ENCODE measurements at places on chromosomes 4 and X.
A peak's percentile ranks its signal among the peaks of the same experiment; 100 is the strongest.

DNA sequence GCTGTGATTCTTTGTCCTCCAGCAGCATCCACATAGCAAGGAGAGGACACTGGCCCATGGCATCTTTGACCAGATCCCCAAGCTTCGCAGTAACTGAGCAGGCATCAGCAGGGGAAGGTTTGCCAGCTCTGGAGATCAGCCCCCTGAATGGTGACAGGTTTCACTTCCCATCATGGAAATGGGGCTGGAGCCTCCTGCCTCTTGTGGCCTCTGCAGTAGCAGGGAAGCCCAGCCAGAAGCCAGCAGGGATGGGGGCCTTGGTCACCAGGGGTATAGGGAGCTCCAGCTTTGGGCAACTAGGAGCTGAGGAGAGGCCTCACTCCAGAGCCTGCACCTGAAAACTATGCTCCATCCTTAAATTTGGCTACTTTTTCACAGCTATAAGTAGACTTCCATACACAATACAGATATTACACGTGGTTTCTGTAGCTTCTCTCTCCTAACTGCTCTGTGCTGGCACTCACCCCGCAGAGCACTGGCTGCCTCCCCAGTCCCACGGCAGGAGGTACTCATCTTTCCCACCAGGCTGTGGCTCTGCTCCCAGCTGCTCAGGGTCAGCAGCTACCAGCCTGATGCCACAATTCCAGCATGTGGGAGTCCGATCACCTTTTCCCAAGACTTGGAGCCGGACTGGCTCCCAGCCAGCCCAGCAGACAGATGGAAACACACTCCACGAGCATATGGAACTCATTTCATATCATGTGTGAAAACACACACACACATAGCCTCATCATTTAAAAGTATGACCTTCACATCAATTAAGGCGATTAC, 2.8 kb downstream of the TMEM271 start:
- DNase-seq, result no peak

GRCh38 chr4:64121803-64122202, 287.4 kb downstream of the TECRL start:
- no peak for DNase-seq

GRCh38 chr4:101187841-101188240, 159.5 kb downstream of the PPP3CA start:
- DNase-seq, result no peak

- no peak for DNase-seq
Measured at GRCh38 chr4:37879365-37879764, 11.5 kb upstream of the TBC1D1 start.

DNA sequence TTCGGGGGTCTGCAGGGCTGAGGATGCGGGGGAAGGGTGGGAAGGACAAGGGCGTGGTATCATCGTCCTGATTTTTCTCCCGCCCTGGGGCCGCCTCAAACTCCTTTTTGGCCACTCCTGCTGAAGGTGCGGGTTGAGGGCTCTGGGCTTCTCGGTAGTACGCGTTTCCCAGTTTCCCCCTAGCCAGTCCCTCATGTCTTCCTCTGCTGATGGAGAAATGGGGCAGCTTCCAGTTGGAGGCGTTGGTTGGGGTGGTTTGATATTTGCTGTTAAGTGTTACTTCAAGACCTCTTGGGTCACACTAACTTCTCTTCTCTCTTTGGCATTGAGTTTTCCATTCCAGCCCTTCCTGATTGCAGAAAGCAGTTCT, 482 bp downstream of the GSTCD start:
- peak; percentile 14 for DNase-seq

- no peak for DNase-seq
Measured at GRCh38 chr4:150256841-150257730, 178.8 kb downstream of the DCLK2 start.

DNA sequence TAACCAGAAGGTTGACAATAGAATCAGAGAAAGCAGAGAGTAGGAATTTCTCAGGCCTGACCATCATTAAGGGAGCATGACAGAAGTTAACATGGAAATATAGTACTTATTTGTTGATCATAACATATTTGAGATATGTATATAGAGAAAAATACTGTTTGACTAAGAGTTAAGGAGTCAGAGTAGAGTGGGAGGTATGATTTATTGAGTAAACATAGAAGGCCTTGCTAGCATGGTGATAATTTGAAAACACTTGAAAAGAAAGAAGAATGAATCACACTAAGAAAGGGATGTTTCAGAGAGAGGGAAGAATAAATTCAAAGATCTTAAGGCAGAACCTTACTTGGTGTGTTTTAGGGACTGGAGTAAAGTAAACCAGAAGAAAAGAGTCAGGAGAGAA, 437.2 kb upstream of the TECRL start:
- no peak for DNase-seq

GRCh38 chr4:147760176-147760575, 28.3 kb downstream of the ARHGAP10 start:
- no peak for DNase-seq

- DNase-seq, result no peak
Measured at GRCh38 chr4:150206265-150206664, 128.0 kb downstream of the DCLK2 start.

GRCh38 chrX:17635231-17635630, 102.1 kb upstream of the SCML1 start:
- no peak for DNase-seq

- DNase-seq, result no peak
Measured at GRCh38 chrX:119273420-119274192, 37.5 kb downstream of the PGRMC1 start.

DNA sequence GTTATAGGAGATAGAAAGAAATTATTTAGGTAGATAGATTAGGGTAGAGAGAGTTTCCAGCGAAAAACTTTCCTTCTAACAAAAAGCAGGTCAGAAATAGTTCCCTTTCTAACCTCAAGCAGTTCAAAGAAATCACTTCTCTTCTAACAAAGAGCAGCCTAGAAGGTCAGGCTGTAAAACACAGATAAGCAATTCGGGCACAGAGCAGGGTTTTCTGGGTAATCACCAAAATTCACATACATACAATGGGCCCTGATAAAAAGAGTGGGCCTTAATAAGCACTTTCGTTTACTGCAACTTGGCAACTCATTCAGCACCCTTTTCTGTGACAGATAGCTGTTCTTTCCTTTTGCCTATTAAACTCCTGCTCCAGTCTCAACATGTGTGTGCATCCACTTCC, 13.4 kb upstream of the NAF1 start:
- no peak for DNase-seq

- no peak for DNase-seq
Measured at GRCh38 chr4:150501983-150502382, 80.0 kb upstream of the MAB21L2 start.

DNA sequence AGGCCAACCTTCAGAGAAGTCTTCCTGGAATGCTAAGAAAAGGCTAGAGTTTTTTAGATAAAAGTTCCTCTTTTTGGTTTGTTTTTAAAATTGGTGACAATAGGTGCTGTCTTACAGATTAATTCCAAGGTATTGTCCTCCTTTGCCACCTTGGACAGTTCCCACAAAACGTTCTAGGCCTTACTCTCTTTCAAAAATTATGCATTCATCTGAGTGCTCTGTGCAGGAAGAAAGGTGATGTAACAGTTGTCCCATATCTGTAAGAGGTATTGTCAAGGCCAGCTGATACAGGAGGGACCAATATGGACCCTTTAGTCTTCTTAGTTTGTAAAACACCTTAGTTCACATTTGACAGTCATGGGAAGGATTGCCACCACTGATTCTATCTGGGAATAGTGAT, 15.9 kb upstream of the CXCL5 start:
- DNase-seq, result no peak

DNA sequence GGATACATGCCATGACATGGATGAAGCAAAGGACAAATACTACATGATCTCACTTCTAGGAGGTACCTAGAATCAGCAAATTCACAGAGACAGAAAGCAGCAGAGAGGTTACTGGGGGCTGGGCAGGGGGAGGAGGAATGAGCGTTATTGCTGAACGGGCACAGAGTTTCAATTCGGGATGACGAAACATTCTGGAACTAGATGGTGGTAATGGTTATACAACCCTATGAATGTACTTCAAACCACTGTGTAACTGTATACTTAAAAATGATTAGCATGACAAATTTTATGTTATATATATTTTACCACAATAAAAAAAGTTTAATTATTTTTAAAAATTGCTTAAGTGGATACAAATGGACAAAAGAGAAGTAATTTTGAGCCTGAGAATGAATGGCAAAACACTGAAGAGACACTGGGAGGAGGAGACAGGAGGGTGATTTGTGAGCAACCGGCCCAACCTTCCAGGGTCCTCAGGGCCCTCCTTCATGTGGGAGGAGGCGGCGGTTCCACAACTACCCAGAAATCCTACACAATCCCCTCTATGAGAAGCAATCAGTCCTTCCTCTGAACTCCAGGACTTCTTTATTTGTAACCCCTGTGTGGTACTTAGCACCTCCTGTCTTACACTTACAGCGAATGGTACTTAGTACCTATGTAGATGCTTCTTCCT, 14.1 kb downstream of the ACSL1 start:
- DNase-seq, result no peak

DNA sequence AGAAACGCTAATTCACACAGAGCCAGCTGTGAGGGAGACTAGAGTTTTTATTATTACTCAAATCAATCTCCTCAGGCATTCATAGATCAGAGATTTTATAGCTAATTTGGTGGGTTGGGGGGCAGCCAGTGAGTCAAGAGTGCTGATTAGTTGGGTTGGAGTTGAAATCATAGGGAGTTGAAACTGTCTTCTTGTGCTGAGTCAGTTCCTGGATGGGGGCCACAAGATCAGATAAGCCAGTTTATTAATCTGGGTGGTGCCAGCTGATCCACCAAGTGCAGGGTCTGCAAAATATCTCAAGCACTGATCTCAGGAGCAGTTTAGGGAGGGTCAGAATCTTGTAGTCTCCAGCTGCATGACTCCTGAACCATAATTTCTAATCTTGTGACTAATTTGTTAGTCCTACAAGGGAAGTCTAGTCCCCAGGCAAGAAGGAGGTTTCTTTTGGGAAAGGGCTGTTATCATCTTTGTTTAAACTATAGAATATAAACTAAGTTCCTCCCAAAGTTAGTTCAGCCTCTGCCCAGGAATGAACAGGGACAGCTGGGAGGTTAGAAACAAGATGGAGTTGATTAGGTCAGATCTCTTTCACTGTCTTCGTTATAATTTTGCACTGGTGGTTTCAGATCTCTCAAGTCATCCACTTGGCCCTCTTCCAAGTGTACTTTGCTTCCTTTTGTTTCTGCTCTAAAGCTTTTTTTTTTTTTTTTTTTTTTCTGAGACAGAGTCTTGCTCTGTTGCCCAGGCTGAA, 5.4 kb upstream of the NAA11 start:
- peak; percentile 8 for DNase-seq

GRCh38 chr4:77952457-77952856, 89.8 kb downstream of the MRPL1 start:
- no peak for DNase-seq

- DNase-seq, result peak; percentile 45
Measured at GRCh38 chrX:81957900-81958545, 756.1 kb downstream of the SH3BGRL start.

DNA sequence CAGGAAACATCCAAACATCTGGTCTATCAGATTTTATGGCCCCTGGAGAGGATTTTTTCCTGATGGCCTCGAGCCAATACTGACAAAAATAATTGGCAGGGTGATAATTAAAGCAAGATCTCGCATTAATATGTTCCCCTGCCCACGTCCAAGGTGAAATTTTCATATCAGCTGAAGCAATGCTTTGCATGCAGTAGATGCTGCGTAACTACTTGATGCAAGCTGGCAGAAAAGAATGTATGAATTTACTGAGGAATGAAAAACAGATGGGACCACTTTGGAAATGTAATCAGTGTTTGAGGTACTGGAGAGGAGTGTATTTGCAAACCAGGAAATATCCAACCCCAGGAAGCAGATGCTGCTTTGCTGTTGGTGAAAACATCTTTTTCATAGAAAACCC, 36.8 kb upstream of the REST start:
- DNase-seq, result no peak

- DNase-seq, result no peak
Measured at GRCh38 chrX:6129195-6129594, 99.5 kb downstream of the NLGN4X start.

DNA sequence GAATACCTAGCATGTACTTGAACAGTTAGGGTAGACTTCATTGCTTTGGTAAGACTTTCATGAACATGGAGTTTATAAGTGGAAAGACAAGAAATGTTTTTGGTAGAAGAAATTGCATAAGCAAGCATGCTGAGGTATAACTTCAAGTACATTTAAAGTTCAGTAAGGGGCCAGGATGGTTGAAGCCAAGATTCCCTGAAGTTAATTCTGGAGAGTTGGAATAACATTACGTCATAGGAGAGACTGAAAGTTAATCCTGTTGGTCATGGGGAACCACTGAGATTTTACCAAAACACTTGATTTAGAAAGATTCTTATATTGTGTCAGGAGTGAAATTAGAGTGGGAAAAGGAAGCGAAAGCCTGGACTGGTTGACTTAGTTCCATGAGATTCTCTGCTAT, 767.5 kb upstream of the MAGEB2 start:
- DNase-seq, result no peak

DNA sequence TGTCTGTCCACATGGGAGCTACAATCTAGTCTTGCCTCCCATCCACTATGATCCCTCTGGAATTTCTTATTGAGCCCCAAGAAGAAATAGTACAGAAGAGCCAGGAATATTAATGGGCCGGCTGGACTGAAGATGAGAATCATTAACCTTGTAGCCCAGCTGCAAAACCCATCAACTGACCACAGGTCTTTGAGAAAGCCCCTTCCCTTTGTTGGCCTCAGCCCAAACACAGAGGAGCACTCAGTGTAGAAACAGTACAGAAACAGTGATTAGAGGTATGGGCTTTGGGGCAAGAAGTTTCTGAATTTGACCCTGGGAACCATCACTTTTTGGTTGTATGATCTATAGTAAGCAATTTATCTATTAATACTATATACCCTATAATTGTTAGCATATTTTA, 76.8 kb upstream of the RAB40AL start:
- no peak for DNase-seq

- DNase-seq, result no peak
Measured at GRCh38 chr4:47349326-47349725, 114.2 kb downstream of the COMMD8 start.

Data from RPMI8226 (cell line).